ENCODE measurements at places on chromosomes 5 and 9.

DNA sequence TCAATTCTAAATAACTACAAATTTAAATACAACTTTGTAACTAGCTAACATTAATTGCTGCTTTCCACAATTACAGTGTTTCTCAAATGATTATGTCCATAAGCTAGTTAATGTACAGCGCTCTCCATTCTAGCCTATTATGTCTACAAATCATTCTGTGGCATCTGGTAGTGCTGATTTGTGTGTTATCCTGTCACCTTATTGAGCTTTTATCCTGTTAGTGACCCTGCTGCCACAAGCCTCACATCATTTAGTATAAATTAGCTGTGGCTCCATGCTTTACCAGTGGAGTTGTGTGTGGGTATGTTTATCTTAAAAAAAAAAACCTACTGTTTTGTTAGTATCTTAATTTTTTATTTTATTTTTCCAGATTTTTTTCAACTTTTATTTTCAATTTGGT lies 112.6 kb upstream of the PJA2 start:
- DNase-seq, result no peak

GRCh38 chr5:154486427-154486866 lies 8.4 kb upstream of the HAND1 start:
- DNase-seq, result no peak

DNA sequence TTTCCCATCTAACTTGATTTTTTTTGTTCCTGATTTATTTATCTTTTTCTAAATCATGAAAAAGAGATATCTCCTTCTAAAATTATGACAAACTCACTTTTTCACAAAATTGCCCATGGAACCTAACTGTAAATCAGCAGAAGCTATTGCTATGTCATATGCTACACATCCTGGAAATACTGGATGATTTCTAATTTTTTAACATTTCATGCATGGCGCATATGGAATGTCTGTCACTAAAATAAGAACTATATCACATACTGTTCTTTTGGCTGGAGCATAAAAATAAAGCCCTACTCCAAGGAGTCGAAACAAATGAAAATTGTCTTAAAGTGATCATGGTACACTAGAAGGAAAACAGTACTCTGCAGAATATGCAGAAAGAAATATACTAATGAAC lies 60.6 kb downstream of the CAMK4 start:
- no peak for DNase-seq

- no peak for DNase-seq
Measured at GRCh38 chr5:113047234-113047633, 70.6 kb downstream of the DCP2 start.

- DNase-seq, result no peak
Measured at GRCh38 chr9:98887918-98888510, 55.7 kb upstream of the COL15A1 start.

GRCh38 chr5:137292461-137293027 lies 206.6 kb downstream of the SPOCK1 start:
- DNase-seq, result no peak

DNA sequence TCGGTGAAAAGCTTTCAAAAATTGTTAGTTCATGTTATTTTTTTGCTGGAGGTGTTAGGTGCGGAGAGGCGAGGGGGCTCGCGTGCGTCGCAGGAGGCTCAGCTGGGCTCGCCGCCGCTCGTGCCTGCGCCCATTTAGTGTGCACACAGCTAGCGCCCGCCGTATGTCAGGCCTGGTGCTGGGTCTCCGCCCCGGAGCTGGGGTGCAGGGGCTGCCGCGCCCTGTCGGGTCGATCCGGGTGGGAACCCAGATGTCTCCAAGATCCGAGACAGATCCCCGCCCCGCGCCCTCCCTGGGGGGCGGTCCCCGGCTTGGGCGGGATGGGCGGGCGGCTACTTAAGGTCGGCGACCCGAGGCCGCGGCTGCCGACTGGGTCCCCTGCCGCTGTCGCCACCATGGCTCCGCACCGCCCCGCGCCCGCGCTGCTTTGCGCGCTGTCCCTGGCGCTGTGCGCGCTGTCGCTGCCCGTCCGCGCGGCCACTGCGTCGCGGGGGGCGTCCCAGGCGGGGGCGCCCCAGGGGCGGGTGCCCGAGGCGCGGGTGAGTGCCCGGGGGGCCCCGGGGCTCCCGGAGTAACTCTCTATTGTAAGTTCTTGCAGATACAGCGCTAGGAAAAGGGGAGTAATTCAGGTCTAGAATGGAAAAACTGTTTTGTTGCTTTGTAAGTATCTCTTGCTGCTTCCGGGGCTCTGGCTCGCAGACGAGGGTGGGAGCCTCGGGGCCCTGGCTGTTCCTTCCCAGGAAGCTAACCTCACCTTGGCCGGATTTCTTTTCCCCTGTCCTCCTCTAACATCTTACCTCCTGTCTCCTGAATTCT lies 31.7 kb downstream of the GSN start:
- peak; percentile 44 for DNase-seq

DNA sequence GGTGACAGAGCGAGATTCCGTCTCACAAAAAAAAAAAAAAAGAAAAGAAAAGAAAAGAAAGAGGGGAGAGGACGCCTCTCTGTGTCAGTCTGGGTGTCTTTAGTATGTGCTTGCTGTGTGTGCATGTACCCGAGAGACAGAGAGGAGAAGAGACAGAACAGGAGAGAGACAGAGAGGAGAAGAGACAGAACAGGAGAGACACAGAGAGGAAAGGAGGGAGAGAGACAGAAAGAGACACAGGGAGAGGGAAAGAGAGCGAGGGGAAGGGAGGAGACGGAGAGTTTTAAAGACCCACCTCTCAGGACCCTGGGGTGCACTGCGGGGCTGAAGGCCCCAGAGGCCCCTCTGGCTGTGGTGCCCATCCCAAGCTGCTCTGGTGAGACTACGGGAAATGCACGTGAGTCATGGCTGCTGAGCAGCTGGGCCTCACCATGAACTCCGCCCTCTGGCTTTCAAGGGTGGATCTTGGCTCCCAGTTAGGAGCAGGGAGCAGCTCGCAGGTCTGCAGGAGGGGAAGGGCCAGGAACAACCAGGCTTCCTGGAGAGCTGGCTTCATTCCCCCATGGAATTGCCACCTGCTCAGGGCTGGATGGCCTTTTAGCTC lies 7.9 kb downstream of the SLC6A3 start:
- DNase-seq, result no peak

DNA sequence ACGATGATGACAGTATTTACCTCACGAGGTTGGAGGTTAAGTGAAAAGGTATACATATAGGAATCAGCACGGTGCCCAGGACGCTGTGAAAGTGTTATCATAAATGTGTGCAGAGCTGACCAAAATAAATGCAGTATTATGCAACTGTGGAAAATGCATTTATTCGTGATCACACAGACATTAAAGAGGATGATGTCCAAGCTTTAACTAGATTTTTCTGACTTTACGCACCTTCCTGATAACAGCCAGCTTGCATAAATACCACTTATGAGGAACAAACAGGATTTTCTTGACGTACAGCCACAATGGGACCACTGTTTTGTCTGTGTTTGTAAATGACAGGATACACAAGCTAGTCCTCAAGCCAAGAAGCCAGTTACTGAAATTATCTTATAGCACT lies 71.4 kb upstream of the ATP10B start:
- DNase-seq, result no peak

DNA sequence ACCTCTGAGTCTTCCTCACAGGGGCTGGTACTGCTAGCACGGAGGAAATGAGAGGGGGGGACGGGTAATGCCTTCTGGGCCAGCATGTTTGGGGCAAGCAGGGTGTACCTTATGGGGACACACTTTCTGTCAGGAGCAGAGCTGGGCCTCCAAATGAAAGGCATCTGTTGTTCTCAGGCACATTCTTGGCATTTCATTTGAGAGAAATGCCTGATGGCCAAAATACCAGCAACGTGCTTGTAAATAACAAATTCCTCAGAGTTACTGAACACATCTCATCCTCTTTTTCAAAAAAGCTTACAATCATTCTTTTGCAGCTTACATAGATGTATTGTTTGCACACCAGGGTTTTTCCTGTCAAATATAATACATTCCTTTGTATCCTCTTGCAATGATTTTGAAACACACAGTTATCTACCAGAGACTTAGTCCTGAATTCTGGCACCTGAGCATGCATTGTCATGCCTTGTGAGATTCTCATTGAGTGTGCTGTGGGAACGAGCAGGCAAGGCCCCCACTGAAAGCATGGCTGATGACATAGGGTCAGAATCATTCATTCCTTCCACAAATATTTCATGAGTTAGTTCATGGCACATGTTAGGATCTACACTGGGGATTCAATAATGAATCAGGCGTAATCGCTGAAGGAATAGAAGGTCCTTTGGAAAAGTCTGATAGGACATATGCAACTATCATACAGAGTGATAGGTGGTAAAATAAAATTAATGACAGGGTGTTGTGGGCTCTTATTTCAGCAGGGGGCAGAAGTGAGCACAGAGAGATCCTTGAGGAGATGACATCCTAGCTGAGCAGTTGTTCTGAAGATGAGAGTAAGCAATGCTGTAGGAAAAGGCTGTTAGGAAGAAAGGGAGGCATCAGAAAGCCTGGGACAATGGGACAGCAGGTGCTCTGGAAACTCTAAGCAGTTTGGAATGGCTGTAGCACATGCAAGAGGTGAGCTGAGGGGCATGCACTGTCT lies 260.9 kb upstream of the TUT7 start:
- DNase-seq, result no peak

DNA sequence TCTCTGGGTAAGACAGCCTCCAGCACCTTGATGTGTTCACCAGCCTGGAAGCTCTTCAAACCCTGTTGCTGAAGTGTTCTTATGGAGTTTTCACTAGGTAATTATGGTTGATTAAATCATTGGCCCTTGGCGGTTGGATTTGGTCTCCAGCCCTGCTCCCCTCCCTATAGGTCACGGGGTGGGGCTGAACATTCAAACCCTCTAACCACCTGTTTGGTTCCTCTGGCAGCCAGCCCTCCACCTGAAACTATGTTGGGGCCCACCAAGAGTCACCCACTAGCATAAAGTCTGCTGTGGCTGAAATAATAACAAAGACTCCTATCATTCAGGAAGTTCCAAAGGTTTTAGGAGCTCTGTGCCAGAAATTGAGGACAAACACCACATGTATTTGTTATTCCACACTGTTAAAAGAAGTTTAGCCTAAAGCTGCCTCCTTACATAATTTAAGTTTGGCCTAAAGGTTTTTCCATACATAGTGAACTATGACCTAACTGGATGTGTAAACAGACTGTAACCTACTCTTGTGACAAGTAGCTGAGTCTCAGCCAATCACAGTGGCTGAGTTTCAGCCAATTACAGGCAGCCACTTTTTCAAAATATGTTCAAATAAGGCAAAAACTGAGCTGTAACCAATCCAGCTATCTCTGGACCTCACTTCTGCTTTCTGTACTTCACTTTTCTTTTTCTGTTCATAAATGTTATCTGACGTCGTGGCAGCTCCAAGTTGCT lies 34.8 kb downstream of the TMEM252 start:
- no peak for DNase-seq

GRCh38 chr5:78482948-78483347 lies 122.5 kb downstream of the SCAMP1 start:
- DNase-seq, result no peak

- no peak for DNase-seq
Measured at GRCh38 chr5:168176251-168176650, 115.2 kb upstream of the WWC1 start.

- no peak for DNase-seq
Measured at GRCh38 chr5:65032250-65032649, 263.5 kb downstream of the CWC27 start.

GRCh38 chr9:76216161-76216649 lies 178.0 kb downstream of the RFK start:
- DNase-seq, result no peak

DNA sequence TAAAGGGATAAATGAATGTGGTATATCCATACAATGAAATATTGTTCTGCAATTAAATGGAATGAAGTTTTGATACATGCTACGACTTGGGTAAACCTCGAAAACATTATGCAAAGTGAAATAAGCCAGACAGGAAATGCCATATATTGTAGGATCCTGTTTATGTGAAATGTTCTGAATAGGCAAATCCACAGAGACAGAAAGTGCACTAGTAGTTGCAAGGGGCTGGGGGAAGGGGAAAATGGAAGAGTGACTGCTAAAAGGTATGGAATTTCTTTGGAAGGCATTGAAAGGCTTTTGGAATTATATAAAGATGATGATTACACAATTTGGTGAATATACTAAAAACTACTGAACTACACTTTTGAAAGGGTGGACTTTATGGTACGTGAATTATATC lies 97.0 kb downstream of the FOXD1 start:
- DNase-seq, result no peak

DNA sequence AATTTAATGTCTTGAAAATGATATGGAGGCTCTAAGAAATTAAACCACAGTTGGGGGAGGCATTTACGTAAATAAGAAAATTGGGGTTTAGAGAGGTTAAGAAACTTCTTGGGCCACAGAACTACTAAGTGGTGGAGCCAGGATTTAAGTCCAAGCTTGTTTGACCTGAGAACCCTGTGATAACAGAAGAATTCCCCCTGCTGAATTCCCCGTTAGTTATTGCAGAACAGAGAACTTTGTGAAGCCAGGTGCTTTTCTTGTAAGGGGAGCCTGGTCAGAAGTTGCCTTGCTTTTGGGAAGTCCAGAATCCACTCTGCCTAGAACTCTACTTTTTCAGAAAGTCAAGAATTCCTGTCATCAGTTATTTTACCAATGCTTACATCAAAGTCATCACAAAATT lies 309.3 kb upstream of the SEMA6A start:
- DNase-seq, result no peak

- DNase-seq, result no peak
Measured at GRCh38 chr5:10194083-10194482, 55.6 kb downstream of the ATPSCKMT start.

- no peak for DNase-seq
Measured at GRCh38 chr9:113578279-113578865, 114.8 kb downstream of the RGS3 start.

GRCh38 chr5:133234911-133235310 lies 183.1 kb downstream of the HSPA4 start:
- no peak for DNase-seq

GRCh38 chr9:112878752-112879151 lies 11.9 kb downstream of the SLC46A2 start:
- DNase-seq, result no peak

- no peak for DNase-seq
Measured at GRCh38 chr5:142600611-142601358, 85.1 kb downstream of the FGF1 start.

DNA sequence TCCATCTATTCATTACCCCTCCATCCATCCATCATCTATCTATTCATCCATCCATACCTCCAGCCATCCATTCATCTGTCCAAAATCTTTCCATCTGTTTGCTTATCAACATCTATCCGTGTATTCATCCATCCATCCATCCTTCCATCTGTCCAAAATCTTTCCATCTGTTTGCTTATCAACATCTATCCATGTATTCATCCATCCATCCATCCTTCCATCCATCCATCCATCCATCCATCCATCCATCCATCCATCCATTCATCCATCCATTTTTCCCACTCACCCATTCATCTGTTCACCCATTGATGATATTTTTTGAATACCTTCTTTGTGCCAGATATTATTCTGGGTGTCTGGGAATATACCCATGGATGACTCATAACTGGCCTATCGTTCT lies 12.8 kb downstream of the VCAN start:
- no peak for DNase-seq

GRCh38 chr9:74577956-74578355 lies 80.8 kb downstream of the RORB start:
- no peak for DNase-seq

- DNase-seq, result no peak
Measured at GRCh38 chr9:130422546-130422945, 22.2 kb upstream of the ASS1 start.

- DNase-seq, result no peak
Measured at GRCh38 chr5:111310711-111311620, 86.8 kb downstream of the CAMK4 start.

- DNase-seq, result no peak
Measured at GRCh38 chr5:53416144-53416738, 64.2 kb upstream of the FST start.

GRCh38 chr5:135662683-135663082 lies 83.9 kb upstream of the CXCL14 start:
- no peak for DNase-seq
